ENCODE measurements at places on chromosomes 11 and 22.

DNA sequence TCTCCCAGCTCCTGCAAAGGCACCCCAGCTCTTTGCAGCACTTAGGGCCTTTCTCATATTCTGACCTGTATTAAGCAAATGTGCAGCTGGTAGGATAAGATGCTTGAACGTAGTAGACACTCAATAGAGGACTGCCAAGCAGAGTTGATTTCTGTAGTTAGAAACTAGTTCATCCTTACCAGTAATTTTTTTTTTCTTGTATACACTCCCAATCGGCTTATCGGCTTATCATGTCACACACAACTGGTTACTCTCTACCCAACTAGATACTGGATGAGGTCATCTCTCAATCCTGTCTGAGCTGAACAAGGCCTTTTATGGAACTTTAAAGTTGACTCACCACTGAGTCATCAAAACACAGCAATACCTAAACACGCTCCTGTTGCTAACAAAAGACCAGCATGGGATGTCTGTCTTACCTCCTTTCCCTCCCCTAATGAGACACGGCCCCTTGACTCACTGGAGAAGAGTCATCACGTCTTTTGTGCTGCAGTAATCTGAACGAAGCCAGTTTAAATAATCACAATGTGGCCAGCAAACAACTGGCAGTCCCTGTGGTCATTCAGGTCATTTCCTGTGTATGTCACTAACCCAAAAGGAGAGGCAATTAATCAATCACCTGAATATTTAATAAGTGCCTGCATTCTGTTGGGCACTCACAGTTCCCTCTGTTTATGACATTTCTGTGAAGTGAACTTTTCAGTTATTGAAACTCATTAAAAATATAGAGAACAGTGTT lies 7.5 kb upstream of the WEE1 start:
- peak; percentile 90 for DNase-seq

DNA sequence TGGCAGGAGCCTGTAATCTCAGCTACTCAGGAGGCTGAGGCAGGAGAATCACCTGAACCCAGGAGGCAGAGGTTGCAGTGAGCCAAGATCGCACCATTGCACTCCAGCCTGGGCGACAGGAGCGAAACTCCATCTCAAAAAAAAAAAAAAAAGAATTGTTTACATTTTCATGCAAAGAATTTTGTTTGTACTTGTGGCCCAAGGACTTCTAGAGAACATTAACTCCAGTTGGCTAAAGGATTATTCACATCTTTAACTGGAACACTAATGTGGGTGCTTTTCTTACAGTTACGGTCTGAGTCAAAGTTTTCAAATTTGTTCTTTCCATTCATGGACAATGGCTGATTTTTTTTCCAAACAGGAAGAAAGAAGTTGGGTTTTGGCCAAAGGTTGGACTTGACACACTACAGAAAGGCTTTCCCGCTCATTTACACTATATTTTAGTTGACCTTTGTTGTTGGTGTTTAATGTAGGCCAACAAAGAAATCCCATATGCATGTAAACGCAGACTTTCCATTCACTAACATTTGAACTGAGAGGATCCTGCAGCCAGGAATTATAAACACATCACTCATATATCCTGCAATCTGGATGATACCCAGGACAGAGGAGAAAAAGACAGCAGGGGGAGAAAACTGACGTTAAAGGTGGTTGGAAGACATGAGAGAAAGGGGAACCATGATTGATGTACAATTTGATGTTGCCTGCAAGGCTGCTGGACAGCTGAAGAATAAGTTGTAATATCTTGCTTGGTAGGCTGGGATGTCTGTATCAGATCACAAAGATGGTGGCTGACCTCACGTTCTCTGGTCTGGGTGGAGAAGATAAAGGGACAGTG lies 13.1 kb downstream of the POU2AF1 start:
- no peak for DNase-seq

DNA sequence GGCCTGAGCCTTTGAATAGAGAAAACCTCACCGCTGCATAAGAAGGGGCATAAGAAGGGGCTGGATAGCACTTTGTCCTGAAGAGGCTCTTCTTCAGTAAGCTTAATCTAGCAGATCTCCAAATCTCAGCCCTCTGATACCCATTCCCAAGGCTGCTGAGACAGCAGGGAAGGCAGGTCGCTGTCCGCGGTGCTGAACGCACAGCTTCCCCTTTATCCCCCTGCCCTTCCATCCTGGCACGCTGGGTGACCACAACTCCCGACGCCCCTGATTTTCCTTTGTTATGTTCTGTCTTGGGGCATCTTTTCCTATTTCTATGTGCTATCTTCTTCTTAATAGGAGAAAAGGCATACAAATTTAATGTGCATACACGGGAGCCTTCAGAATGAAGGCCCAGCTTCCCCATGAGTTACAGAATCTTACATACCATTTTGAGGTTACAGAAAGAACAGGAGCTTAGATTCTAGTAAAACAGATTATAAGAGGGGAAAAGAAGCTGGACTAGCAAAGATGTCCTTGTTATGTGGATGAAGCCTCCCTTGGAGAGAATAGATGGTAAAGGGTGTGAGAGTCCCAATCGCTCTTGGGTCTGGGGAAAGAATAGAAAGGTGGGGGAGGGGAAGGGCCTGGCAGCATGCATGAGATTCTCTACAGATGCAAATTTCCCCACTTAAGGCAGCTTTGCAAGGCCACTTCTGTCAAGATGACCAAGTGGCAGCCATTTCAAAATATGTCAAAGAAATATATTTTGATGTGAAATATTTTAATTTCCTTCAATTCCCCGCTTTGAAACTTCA lies 5.7 kb upstream of the SULT4A1 start:
- no peak for DNase-seq

DNA sequence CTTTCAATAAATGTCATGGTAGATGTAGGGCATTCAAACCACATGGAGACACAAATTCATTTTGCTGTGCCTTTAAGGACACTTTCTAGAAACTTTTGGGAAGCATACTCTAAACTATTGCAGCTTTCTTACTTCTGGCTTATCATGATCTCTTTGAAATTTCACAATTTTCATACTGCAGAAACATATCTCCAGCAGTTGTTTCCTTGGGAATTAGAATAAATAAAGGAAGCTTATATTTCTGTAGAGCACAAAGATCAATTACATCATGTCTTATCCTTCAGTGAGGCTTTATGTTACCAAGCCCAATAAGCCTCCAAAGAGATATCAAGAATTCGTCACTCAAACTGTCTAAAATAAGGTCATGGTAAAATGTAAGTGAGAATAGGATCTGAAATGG lies 74.5 kb upstream of the RAB38 start:
- DNase-seq, result no peak

- DNase-seq, result no peak
Measured at GRCh38 chr22:44985906-44986527, 23.8 kb downstream of the PHF21B start.

- no peak for DNase-seq
Measured at GRCh38 chr11:849951-850774, 7.5 kb downstream of the TSPAN4 start.

- no peak for DNase-seq
Measured at GRCh38 chr11:6229911-6230310, 4.5 kb downstream of the FHIP1B start.

GRCh38 chr11:113091481-113091780 lies 130.2 kb downstream of the NCAM1 start:
- no peak for DNase-seq

- no peak for DNase-seq
Measured at GRCh38 chr22:28905256-28905832, 22.0 kb downstream of the ZNRF3 start.

GRCh38 chr11:538431-539051 lies 1.2 kb downstream of the LRRC56 start:
- DNase-seq, result no peak

GRCh38 chr11:111001986-111002611 lies 243.4 kb upstream of the POU2AF2 start:
- DNase-seq, result no peak

GRCh38 chr11:17890325-17890724 lies 122.5 kb downstream of the SERGEF start:
- DNase-seq, result no peak

- DNase-seq, result no peak
Measured at GRCh38 chr11:131614631-131615030, 244.2 kb downstream of the NTM start.

GRCh38 chr11:84648471-84648870 lies 978.7 kb downstream of the DLG2 start:
- no peak for DNase-seq

- DNase-seq, result peak; percentile 64
Measured at GRCh38 chr22:38927033-38927781, 30.2 kb upstream of the APOBEC3A start.

- DNase-seq, result no peak
Measured at GRCh38 chr22:49693848-49694247, 133.8 kb downstream of the BRD1 start.

DNA sequence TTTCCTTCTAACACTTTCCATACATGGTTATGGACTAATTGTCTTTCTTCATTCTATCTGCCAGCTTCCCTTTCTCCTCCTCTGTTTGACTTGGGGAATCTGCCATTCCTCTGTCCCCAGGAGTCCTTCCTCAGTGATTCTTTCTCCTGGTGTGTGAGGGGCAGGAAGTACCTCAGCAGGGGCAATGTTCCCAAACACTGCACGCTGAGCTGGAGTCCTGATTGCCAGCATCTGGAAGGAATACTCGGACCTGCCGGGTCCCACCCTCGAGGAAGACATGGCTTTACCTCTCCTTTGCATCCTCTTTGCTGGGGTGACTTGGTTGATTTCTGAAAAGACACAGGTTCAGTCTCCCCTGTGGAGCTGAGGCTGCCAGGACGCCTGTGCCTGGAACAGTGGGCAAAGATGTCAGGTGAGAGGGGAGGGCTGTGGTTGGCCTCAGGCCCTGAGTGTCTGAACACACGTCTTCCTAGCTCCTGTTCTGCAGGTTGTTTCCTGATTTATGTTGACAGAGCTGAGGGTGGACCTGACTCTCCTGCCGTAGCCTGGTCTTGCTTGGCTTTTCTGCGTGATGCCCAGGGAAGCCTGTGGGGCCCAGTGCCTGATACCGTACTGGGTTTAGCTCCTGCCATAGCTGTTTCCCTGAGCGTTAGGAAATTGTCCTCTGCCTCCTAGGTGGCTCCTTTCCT lies 4.3 kb downstream of the COX8A start:
- no peak for DNase-seq

DNA sequence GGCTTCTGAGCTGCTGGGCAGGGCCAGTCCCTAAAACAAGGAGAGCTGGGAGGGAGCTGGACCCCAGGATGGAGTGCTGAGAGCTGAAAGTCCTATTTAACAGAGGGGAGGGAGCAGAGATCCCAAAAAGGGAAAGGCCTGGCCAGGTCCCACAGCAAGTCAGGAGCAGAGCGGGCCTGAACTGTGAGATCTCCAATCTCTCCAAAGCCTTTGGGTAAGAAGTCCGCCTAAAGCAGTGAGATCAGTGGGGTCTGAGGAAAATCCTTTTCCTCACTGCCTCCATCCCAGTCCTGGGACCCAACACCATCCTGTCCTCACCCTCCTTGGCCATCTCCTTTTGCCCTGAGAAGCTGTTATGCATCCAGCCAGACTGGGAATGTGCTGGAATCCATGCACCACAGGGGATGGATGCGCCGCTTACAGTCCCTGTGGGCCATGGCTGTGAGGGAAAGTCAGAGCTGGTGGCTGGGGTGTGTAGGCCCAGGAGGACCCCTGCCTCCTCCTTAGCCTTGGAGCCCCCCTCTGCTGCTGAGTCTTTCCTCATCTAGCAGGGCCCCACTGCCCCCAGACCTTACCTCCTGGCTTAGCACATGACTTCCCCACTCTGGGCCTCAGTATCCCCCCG lies 8.6 kb downstream of the LRRC75B start:
- no peak for DNase-seq

GRCh38 chr11:5679811-5680210 lies 5.1 kb downstream of the TRIM5 start:
- no peak for DNase-seq

GRCh38 chr11:113670149-113670830 lies 35.8 kb downstream of the TMPRSS5 start:
- no peak for DNase-seq

- peak; percentile 36 for DNase-seq
Measured at GRCh38 chr22:22431271-22432220, 77.0 kb downstream of the ZNF280B start.

DNA sequence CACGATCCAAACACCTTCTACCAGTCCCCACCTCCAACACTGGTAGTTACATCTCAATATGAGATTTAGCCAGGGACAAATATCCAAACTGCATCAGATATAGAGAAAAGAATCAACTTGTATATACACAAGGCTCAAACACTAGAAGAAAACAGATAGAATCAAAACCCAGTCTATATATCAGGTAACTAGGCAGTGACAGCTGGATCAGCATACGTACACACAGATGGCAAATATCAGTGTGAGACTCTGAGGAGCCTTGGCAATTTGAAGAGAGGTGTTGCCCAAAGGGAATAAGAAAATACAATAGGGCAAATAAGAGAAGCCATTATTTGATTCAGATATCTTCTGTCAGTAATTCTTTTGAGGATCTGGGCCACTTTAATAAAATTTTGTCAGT lies 951.3 kb upstream of the CHORDC1 start:
- no peak for DNase-seq

DNA sequence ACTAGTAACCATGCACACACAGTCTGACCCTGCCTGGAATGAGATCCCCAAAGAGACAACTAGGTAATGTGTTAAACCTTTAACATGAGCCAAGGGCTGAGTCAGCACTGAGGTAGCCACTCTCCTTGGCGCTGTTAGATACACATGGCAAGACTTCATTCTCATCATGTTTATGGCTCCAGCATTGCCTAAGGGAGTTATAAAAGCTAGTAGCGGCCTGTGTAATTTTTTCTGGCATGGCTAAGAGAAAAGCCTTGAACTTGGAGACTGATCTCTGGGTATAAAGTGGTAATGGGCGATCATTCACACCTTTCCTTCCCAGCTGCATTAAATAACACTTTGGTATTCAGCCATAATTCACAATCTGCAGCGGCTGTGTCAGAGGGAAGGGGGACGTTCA lies 779.7 kb upstream of the LRRC4C start:
- no peak for DNase-seq

DNA sequence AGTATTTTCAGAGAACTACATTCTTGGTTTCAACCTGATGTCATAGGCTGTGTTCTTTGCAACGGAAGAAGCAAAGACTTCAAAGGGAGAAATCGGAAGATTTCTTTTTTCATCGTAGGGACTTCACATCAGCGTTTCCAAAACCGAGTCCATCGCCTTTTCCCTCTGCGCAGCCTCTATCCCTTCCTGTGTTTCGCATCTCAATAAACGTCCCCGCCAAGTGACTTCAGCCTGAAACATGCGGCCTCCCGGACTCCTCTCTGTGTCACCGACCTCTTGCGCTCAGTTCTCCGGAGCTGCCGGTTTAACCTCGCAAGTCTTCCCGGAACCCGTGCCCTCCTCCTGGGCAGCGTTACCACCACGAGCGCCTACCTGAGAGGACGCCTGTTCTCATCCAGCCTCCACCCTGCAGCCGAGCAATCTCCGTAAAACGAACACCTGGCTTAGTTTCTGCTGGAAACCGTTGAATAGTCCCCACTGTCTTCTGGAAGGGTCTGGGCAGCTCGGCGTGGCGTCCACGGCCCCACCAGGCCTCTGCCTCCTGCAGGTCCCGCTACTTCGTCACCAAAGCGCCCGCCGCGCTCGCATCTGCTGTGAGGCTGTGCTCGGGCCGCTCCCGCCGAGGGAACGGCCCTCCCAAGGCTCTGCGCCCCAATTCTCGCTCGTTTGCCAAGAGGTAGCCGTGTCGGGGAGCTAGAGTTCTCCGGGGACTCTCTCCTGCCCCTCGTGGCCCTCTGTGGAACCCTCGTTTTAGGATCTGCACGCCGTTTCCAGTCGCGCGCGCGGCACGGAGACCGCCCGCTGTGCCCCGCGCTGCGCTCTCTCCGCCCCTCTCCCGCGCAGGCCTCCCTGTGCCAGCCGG lies at the start of gene GLB1L3:
GLB1L3 (plus strand) TSS at position 846 of the 862 bp plus-strand sequence. CDS start 362 bp downstream, outside the sequence.
- peak; percentile 9 for DNase-seq

GRCh38 chr11:82507288-82507687 lies 226.4 kb downstream of the FAM181B start:
- DNase-seq, result no peak

GRCh38 chr22:45917146-45917545 lies 59.8 kb downstream of the WNT7B start:
- no peak for DNase-seq

Measured in hematopoietic multipotent progenitor cell treated with erythropoietin and hydrocortisone succinate and interleukin-3 and kit ligand, for 15 days (in vitro differentiated cells).